ENCODE measurements at places on chromosomes 1 and 21.
A peak's percentile ranks its signal among the peaks of the same experiment; 100 is the strongest.

DNA sequence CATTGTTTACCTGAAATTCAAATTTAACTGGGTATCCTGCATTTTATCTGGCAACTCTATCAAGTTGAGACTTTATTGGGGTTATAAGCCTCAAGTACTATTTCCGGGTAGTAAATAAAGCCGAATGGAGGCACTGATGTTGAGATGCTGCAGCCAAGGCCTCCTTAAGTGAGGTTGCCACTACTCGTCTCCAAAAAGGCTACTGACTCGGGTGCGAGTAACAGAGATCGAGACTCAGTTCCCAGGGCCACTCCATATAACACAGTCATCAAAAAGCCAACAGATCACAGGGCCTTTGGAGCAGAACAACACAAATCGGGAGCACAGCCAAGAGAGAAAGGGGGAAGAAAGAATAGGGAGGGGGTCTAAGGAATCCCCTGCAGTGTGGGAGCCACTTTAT is 524 bp downstream of the COPA start:
- DNase-seq = no peak

- no peak for DNase-seq
These were observed 33.5 kb upstream of the KLF17 start for GRCh38 chr1:44084998-44085675.

DNA sequence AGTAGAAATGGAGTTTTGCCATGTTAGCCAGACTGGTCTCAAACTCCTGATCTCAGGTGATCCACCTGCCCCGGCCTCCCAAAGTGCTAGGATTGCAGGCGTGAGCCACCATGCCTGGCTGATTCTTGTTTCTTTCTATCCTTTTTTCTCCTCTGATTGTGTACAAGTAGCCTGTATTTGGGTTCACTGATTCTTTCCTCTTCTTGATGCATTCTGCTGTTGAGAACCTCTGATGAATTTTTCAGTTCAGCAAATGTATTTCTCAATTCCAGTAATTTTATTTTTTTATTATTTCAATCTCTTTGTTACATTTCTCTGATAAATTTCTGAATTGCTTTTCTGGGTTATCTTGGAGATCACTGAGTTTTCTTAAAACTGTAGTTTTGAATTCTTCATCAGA is 58.8 kb downstream of the AXDND1 start:
- no peak for DNase-seq

DNA sequence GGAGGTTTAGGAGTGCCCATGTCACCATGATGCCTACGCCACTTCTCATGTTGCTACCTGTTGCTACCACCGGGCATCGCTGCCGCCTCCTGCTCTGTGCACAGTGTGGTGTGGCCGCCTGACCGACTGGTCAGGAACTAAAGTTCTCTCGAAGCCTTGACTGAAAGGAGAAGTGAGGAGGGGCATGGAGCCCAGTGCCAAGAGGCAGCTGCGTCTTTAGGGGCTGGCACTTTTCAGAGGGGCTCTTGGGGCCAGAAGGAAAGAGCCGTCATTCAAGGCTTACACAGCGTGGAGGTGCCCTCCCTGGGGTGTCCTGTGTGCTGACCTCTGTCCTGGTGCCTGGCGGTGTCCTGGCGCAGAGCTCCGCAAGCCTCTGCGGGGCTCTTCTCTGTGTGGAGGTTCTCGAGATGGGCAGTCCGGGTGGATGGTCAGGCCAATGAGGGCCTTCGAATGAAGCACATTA is 57.2 kb downstream of the ADARB1 start:
- no peak for DNase-seq

DNA sequence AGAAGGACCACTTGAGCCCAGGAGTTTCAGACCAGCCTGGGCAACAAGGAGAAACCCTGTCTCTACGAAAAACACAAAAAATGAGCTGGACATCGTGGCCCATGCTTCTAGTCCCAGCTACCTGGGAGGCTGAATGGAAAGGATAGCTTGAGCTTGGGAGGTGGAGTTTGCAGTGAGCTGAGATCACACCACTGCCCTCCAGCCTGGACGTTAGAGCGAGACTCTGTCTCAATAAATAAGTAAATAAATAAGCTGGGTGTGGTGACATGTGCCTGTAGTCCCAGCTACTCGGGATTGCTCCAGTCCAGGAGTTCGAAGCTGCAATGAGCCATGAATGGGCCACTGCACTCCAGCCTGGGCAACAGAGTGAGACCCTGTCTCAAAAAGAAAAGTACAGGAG is 3.6 kb downstream of the AKR1A1 start:
- no peak for DNase-seq

GRCh38 chr1:231187571-231187970 is 25.7 kb downstream of the TRIM67 start:
- DNase-seq = no peak

DNA sequence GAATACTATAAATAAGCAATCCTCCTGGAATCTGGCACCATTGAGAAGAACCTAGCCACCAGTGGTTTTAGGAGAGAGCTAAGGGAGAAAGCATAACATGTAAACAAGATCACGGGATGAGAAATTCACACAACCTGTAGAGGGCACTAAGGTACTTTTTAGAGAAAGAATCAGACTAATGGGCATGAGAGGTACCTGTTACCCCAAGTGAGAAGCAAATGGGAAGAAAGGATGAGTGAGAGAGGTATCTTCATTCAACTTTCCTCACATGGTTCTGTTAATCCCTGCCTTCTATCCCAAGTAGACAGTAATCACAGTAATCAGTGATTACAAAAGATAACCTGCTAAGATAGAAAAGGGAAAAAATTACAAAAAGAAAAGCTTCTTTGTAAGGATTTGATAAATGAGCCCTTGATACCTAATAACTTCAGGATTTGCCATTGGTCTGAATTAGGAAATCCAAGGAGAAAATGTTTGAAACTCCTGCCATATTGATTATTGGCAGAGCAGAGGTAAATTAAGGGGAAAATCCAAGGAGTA is 251.1 kb upstream of the ADGRL2 start:
- DNase-seq = peak; percentile 55

DNA sequence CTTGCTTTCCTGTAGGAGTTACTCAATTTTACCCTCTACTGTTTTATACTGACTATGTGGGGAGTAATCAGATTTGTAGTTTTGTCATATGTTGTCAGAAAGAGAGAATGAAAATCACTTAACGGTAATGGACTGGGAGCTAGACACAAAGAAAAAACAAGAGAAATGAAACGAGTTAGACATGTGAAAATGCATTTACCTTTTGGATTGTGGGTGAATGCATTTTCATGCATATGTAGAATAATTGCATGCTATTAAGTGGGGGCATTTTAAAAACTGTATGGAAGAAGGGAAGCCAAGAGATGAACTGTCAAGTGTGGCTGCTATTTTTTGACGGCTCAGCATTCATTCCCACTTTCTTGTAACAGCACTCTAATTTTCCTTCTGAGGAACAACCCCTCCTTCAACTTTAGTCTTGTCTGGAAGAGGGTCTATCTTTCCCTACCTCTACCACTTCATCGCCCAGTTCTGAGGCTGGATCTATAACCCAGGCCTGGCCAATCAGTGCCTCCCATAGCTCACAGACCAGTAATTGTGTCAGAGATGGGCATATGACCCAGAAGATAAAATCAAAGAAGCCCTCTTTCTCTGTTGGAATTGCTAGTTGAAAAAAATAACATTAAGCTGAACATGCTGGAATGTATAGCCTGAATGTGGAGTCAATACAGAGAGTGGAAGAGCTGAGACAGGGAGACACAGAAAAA is 5.2 kb upstream of the ZNF697 start:
- DNase-seq = no peak

- no peak for DNase-seq
These were observed 24.4 kb upstream of the IER5 start for GRCh38 chr1:181064011-181064623.

DNA sequence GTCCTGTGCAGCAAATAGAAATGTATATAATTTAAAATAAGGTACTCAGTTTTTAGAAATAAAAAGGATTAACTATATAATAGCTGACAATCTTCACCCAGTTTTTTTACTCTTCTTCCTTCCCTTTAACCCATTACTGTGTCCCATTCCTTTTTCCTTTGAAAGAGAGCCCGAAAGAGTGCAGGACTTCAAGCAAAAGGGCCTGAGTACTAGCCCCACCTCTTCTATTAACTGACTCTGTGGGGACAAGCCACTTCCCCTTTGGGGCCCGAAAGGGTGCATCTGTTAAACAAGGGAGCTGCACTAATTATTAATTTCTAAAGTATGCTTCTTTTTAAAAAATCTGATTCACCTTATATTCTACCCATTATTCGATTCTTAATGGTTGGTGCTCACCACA is 3.3 kb downstream of the USP24 start:
- DNase-seq = no peak

DNA sequence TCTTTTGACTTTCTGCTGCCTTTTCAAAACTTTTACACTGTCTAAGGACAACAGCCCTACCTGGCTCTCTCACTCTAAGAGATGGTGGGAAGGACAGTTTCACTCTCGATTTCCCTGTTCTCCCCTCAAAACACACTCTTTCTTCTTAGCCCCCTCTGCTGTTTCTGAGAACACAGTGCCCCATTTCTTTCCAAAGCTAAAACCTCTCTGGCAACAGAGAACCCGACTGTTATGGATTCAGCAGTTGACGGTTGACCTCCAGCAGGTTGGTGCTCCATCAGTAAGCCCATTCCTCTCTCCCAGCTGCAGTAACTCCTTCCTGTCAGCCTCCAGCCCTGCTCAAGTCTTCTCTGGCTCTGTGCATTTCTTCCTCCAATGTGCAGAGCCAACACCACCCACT is 88.2 kb upstream of the ABCD3 start:
- DNase-seq = no peak

GRCh38 chr1:36626435-36626834 is 143.7 kb upstream of the CSF3R start:
- DNase-seq = no peak

- DNase-seq = no peak
These were observed 1.6 kb upstream of the ENO1 start for GRCh38 chr1:8879922-8880676.

- no peak for DNase-seq
These were observed 940 bp upstream of the PRKCZ start for GRCh38 chr1:2049225-2049717.

DNA sequence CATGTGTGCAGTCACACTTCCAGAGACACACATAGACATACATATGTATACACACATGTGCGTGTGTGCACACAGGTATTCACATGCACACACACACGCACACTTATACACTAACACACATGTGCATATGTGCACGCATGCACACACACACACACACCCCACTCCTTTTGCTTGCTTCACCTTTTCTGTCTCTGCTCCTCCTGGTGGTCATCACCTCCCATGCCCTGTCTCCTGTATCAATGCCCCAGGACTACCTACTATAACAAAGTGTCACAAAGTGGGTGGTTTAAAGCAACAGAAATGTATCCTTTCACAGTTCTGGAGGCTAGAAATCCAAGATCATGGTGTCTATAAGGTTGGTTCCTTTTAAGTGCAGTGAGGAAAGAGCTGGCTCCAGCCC is 27.4 kb downstream of the ETS2 start:
- DNase-seq = no peak

DNA sequence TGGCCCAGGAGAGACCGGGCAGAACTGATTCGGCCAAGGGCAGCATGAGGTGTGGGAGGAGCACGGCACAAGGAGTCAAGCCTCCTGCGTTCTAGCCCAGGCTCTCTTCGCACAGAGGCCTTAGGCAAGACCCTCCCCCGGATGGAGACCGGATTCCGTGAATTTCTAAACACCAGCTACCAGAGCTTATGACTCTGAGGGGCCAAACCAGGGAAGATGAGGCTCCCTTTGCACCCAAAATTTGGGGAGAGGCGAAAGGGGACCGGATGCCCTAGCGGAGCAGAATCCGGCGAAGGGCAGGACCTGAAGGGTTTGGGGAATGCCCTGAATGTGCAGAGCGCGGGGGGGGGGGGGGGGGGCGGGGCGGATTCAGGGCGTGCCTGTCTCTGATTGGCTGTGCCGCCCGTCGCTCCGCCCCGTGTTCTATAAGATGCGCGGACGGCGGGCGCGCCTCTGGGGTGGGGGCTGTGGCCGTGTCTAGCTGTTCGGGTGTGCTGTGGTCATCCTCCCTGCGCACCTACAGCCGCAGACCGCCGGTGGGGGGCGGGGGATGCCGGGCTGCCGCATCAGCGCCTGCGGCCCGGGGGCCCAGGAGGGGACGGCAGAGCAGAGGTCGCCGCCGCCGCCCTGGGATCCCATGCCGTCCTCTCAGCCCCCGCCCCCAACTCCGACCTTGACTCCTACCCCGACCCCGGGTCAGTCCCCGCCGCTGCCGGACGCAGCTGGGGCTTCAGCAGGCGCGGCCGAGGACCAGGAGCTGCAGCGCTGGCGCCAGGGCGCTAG is at the start of gene TRNP1:
Gene TRNP1, plus strand, starts transcription at position 456 of the 783 bp plus-strand sequence. Its CDS starts 95 bp downstream, at position 551.
- peak; percentile 45 for DNase-seq

DNA sequence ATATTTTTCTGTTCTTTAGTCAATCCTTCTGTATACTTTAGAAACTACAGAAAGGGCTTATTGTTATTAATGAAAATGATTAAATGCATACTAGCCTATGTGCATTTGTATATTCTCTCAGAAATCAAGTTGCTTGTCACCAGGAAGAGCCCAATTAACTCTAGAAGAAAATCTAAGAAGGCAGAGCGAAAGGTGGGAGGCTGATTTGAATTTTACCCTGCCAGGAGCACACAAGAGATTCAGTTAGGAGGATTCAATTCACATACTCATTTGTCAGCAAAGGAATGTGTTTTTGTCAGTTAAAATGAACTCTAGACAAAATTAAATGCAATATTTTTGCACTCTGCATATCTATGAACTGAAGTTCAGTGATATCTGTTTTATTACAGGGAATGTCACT is 411.8 kb downstream of the KCNT2 start:
- DNase-seq = no peak

- DNase-seq = no peak
These were observed 89.6 kb downstream of the DISP1 start for GRCh38 chr1:222904451-222904850.

GRCh38 chr1:225771661-225772322 is 5.8 kb upstream of the SRP9 start:
- no peak for DNase-seq

GRCh38 chr1:92949937-92950817 is 11.1 kb downstream of the DIPK1A start:
- no peak for DNase-seq

- DNase-seq = peak; percentile 44
These were observed 49.5 kb upstream of the RAB4A start for GRCh38 chr1:229221106-229222019.

DNA sequence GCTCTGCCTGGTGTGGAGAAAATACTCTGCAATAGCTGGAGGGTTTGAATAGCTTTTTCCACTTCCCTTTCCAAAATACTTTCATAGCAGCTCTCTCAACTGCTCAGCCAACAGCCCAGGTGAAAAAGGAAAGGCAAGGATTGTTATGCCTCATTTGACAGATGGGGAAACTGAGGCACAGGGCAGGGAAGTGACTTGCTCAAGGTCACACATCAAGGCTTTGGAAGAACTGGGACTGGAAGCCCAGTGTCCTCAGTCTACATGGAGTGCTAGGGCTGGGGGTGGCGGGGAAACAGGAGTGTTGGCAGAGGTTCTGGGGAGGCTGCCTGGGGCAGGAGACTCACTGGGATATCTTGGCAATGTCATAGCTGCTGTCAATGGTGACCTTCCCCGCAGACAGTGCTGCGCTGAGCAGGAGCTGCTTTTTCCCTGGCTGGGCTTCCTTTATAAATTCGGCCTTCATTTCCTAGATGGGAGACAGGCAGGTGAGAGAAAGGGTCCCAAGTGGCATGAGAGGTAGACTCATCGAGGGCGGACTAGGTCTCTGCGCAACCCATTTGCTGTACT is 4.0 kb downstream of the CHI3L1 start:
- no peak for DNase-seq
